Stimulated activated CD8-positive, alpha-beta memory T cell treated with anti-CD3 and anti-CD28 coated beads, Interleukin-4, amount 100 ng/mL, for 1 hour (primary cell): ENCODE measurements at places on chromosomes 6 and 20.

GRCh38 chr20:62368976-62369814 lies 2.1 kb upstream of the LAMA5 start:
- DNase-seq = no peak

DNA sequence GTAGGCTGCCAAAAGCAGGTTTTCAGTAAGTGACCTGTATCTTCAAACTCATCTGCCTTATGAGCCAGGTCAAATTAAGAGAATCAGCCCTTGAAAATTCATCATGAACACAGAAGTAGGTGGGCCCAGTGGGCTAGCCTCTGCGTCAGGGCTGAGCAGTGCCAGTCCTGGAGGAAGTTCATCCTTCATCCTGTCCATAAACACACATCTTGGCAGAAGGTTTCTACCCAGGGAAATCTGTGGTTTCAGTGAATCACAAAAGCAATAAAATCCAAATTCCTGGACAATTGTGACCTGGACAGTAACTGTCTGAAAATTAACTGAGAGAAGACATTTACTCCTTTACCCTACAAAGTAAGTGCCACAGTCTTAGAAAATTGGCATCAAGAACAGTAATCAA lies 72.4 kb downstream of the ATG5 start:
- no peak for DNase-seq

GRCh38 chr20:15012566-15012965 lies 675.2 kb upstream of the FLRT3 start:
- DNase-seq = no peak

DNA sequence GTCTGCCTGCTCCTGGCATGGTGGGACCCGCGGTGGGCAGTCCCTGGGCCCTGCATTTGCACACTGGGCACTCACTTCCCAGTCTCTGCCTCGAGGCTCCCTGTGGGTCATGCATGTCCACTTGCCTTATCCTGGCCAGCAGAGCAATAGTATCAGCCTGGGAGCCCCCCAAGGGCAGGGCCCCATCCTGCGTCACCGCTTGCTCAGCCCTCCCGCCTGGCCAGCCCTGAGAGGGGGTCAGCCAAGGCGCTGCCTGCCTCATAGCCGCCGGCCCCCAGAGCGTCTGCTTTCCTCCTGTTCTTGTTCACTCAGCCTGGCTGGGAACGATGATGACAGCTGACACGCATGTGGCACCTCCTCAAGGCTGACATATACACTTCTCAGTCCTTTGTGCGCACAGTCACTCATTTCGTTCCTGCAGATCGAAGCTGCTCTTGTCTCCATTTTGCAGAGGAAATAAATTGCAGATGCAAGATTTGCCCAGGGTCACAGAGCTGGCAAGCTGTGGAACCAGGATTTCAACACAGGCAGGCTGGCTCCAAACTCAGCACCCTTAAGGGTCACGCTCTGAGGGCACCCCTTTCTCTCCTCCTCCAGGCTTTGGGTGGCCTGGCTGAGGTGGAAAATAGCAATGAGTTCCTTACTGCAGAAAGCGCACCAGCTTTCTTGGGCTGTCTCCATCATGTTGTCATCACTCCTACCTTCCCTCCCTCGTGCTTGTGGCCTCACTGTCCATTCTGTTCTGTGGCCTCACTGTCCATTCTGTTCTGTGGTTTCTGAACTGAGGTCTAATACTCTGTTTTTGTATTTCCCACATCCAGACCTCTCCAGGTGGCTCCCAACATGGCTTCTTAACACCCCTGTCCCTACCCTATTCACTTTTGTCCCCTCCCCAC lies 17.2 kb downstream of the KCNK17 start:
- DNase-seq = no peak

DNA sequence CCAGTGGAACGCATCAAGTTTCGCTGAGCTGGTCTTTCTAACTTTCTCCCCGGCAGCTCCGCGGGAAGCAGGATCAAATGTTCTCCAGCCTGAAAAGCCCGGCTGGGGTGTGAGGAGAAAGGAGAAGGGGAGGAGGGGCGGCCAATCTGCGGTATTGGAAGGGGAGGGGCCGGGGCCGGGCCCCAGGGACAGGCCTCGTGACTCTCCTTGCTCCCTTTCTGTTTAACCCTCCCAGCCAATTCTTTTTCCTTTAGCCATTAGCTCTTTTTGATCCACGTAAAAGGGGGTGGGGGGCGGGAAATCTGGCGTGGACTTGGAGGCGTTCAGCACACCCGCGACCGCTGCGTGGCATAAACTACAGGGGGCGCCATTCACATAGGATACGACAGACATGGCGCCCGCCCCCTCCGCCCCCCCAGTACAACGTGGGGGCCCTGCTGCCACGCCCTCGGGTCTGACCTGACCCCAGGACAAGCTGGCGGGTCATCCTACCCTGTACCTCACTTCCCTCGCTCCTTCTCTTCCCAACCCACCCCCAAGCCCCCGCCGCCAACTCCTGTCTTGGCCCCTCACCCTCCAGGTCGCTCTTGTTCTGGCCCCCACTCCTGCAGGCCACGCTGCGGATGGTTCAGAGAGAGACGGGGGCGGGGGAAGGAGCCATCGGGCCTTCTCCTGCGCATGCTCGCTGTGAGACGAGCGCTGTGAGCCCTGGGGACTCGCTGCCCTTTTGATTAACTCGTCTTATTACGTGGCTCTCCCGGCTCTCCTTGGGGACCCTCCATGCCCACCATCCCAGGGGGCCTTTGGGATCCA lies 7.8 kb upstream of the MDGA1 start:
- DNase-seq = peak; percentile 53

DNA sequence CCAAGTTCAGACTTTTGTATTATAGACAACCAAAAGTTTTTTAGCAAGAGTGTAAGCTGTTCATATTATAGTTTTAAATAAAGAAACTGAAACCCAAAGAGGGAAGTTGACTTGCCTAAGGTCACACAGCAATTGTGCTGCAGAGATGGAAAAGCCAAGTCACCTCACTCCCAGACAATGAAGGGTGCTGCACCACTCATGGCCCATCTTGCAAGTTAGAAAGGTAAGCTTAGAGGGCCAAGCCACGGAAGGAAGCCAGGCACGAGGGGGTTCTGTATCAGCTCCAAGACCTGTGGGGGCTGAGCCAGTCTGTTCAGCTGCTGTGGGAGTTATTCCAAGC lies 860 bp downstream of the DEFB124 start:
- DNase-seq = no peak

DNA sequence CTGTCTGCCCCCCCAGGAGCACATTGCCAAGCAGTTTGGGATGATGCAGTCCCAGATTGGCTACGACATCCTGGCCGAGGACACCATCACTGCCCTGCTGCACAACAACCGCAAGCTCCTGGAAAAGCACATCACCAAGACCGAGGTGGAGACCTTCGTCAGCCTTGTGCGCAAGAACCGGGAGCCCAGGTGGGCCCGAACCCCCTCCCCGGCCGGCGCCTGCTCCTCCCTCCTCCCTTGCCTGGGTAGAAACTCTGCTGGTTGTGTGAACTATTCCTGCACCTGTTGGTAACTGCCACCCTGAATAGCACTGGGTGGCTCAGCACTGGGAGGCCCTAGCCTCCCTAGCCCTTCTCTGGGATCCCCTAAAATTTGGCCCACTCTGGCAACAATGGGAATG lies 43.7 kb downstream of the UQCC2 start:
- DNase-seq = no peak

GRCh38 chr6:6006428-6007365 lies at the start of gene NRN1:
Gene NRN1 (minus strand): TSS chr6:6006925. CDS start chr6:6006749, 176 bp downstream.
- no peak for DNase-seq

DNA sequence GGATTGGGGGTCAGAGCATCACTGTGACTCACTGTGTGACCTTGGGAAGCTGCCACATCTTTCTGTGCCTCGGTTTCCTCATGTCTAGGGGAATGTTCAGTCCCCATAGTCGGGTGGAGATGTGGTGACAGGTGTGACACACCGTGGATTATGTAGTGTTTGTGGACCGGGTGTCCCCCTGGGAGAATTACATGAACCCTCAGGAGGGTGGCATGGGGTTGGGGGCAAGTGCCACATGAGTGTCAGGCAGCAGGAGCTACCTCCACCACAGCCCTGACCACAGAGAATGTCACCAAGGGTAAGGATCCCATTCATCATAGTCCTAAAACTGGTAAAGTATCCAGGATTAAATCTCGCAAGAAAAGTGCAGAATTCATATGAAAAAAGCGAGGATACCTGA lies 23.2 kb downstream of the SUN5 start:
- no peak for DNase-seq

DNA sequence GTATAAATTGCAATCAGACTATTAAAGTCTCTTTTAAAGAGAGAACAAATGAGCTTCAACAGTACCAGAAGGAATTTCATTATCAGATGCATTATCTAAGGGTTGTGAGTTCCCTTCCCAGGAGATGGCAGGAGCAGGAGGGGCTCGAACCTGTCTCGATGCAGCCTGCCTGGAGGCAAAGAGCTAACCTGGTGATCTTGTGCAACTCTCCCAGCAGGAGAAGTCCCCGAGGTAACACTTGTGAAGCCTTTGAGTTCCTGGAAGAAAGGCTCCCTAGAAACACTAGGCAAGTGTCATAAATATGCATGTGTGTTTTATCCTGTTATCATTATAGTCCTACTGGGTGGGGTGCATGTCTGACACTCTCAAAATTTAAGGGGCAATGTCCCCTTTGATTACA lies 232.2 kb upstream of the ARID1B start:
- no peak for DNase-seq

DNA sequence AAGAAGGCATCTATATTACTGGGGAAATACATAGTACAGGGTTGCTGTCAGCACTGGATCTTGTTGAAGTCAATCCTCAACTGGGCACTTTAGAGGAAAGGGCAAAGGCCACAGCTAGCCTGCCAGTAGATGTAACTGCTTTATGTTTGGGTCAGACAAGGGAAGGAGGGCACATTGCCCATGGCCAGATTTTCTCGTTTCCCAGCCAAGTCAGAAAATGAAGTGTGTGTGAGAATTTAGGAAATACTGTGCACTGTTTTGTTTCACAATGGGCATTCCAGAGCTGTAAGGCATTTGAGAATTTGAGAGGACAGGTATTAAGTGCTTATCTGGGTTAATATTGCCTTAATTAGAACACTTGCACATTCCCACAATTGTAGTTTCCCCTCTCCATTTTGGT lies 183.9 kb upstream of the MCHR2 start:
- no peak for DNase-seq

GRCh38 chr6:14838133-14838583 lies 407.7 kb upstream of the JARID2 start:
- DNase-seq = no peak

- DNase-seq = no peak
Measured at GRCh38 chr6:169106176-169106575, 147.5 kb downstream of the THBS2 start.

DNA sequence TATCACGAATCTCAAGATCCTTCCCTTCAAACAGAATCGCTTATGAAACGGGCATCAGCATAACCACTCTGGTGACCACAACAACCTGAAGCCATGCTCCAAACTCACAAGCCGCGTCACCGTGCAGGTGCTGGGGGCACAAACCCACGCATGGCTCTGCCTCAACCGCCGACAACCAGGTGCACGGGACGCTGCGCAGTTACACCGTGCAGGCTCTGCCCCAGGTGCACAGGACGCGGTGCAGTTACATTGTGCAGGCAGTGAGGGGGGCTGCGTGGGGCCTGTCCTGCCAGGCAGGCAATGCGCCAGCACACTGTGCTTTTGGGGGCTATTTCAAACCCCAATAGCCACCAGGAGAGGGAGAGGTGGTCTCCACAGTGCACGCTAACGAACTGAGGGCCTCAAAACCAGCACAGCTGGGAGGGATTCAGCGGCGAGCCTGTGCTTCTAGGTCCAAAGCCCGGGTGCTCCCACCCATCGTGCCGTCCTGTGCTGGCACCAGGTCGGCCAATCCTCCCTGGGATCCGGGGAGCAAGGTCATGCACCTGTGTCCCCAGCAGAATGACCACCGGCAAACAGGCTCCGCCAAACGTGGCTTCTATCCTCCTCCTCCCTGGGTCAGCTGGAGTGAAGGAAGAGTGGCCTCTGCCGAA lies 35.8 kb downstream of the ZBTB46 start:
- no peak for DNase-seq

- DNase-seq = no peak
Measured at GRCh38 chr6:82017773-82018172, 229.8 kb downstream of the IBTK start.

- DNase-seq = no peak
Measured at GRCh38 chr20:37981568-37981967, 51.7 kb downstream of the TTI1 start.

DNA sequence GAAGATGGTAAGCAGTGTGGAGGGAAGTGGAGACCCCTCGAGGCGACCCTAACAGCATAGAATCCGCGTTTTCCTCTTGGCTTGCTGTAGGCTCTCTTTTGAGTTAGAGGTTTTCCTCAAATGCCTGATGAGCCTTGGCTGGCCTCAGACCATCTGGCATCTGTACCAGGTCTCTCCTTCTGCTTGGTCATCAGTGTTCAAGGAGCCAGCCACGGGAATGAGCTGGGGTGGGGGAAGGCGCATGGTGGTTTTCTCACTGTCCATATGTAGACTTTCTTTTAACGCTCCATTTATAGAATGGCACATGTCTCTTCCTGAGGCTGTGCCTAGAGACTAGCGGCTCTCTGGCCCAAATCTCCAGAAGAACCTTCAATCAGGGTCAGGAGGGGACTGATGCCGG lies 8.1 kb upstream of the GUCA1A start:
- DNase-seq = no peak
